Substantia nigra (tissue), 51 donors: ENCODE measurements at places on chromosomes 4 and X.

- DNase-seq = no peak
Observed at GRCh38 chr4:170114636-170115035, 24.9 kb upstream of the AADAT start.

- DNase-seq = no peak
Observed at GRCh38 chr4:151718984-151719955, 41.5 kb downstream of the GATB start.

DNA sequence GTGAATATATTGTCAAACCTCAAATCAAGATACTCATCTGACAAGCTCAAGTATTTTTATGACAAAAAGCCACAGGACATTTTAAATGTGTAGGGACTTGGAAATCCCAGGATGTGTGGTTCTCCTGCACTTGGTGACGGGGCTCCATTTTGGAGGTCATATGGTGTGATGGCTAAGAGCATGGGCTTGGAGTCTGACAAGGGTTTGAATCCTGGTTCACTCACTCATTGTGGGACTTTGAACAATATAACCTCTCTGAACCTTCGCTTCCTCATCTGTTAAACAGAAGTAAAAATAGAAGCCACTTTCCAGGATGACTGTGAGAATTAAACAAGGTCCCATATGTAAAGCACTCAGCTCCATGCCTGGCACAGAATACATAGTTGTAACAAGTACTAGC, 99.6 kb downstream of the SMIM20 start:
- no peak for DNase-seq

DNA sequence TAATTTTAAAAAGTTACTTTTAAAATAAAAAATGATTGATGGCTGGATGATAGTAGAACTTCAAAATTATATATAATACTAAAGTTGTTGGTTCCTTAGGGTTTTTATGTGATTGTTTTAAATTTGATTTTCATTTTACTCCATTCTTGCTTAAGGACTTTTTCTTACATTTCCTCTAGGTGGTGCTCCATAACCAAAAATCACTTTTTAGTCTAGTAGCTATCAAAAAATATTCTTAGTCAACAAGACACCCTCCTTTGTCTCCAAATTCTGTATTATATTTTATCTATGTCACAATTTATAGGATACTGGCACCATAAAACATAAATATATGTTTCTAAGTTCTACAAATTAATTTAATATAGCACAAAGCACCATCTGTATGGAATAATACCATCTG, 67.2 kb upstream of the BRWD3 start:
- no peak for DNase-seq

GRCh38 chr4:183300070-183300469, 20.0 kb downstream of the CLDN22 start:
- no peak for DNase-seq
